ENCODE measurements at places on chromosomes 12 and 14.

GRCh38 chr14:100658181-100658886, 68.4 kb upstream of the DLK1 start:
- DNase-seq: no peak

DNA sequence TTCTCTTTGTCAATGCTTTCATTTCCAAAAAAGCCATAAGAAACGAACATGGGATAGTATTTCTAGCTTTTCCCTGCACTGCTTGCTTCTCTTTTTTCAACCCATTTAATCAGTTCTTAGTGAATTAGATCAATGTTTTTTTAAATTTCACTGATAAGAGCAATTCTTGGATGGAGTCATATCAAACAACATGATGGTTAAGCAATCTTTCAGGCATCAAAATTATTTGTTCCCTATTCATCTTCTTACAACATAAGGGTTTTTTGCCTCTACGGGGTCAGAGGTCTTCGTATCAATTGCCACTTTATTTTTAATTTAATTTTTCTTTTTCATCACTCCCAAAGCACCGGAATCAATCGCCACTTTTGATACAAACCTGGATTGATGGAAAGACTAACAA, 103.8 kb upstream of the RESF1 start:
- DNase-seq: no peak

DNA sequence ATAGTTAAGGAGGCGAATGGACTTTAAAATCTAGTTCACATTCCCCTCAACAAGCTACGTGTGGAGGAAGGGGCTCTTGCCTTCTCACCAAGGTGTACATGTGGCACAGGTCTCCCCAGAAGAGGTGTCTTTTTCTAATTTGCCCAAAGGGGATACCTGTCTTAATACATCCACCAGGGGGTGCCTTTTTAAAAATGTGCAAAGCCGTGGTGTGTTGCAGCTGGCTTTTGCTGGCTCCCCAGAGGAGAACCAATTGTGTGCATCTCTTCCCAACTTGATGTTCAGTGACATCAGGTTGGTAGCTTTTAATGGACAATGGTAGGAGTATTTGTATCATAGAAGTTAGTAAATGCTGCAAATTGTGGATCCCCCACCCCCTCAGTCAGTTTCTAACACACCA, 33.8 kb downstream of the CREBL2 start:
- peak; percentile 15 for DNase-seq

DNA sequence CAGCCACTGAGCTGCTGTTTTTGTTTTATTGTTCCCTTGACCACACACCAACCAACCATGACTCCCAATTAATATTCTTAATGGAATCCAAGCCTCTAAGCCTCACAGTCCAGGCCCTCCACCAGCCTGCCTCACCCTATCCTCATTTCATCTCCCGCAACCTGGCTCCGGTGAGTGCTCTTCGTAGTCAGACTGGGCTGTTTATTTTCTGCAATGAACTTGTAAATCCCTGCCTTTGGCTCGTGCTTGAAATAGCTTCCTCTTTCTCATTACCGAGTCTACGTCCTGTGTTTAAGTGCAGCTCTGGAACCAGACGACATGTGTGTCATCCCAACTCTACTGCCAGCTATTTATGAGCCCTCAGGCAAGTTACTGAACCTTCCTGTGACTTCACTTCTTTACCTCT, 12.4 kb upstream of the ETFBKMT start:
- no peak for DNase-seq

- peak; percentile 21 for DNase-seq
These were observed 27.8 kb downstream of the CLIP1 start for GRCh38 chr12:122394626-122395194.

GRCh38 chr14:105034315-105035039, 13.6 kb upstream of the CDCA4 start:
- DNase-seq: no peak

GRCh38 chr14:68561531-68562007, 231.3 kb downstream of the ZFP36L1 start:
- no peak for DNase-seq

- DNase-seq: peak; percentile 64
These were observed 32.4 kb upstream of the HELB start for GRCh38 chr12:66269757-66270383.

DNA sequence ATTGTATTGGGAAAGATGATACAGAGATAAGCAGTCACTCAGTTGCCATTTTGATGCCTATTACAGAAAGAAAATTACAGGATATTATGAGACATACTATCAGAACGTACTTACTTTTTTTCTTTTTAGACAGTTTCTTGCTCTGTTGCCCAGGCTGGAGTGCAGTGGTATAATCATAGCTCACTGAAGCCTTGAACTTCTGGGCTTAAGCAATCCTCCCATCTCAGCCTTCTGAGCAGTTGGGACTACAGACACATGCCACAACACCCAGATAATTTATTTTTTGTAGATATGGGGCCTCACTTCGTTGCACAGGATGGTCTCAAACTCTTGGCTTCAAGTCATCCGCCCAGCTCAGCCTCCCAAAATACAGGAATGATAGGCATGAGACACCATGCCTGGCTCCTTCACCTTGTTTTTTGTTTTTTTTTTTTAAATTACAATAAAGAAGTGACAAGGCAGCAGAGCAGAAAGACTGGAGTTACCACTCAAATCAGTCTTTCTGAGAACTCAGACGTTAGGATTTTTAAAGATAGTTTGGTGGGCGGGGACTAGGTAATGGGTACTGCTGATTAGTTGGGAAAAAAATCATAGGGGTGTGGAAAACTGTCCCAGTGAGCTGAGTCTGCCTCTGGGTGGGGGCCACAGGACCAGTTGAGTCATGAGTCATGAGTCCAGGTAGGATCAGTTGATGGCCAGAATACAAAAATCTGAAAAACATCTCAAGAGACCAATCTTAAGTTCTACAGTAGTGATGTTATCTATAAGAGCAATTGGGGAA, 11.5 kb upstream of the CPM start:
- DNase-seq: no peak

- peak; percentile 88 for DNase-seq
These were observed 3.4 kb downstream of the TAMALIN start for GRCh38 chr12:52010152-52010622.

DNA sequence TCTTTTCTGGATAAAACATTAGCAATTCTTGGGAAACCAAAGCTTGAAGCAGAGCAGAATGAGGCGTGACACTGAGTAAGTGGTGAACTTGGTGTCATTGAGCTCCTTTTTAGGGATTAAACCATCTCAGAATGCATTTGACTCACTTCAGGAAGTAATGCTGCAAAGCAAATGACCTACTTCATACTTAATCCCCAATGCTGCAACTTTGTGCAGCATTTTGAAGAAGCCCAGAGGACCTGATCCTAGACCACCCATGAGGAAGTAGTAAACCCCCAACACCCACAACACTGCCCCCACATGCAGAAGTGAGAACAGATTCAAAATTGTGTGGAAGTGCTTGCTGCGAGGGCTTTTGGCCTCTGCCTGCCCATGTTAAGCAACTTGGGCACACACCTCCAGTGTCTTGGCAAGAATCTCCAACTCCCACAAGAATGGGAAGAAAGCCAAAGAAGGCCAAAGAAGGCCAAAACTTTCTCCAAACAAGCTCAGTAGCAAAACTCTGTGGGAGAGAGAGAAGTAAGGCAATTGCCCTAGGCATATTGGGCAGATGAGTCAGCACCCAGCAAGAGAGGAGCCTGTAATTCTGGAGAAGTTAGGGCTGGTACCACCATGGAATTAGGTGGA, 69.2 kb upstream of the ETV6 start:
- DNase-seq: peak; percentile 91

- DNase-seq: peak; percentile 84
These were observed 8.1 kb upstream of the P2RX7 start for GRCh38 chr12:121124402-121125109.

GRCh38 chr12:116933512-116934246, 22.9 kb downstream of the FBXW8 start:
- DNase-seq: no peak

GRCh38 chr14:104792101-104792884, 3.3 kb downstream of the AKT1 start:
- DNase-seq: no peak

GRCh38 chr12:57872362-57872761, 25.8 kb upstream of the CTDSP2 start:
- no peak for DNase-seq

- no peak for DNase-seq
These were observed 982.0 kb downstream of the VRK1 start for GRCh38 chr14:97779140-97779539.

GRCh38 chr12:96850676-96851075, 56.4 kb upstream of the NEDD1 start:
- no peak for DNase-seq

- no peak for DNase-seq
These were observed 6.1 kb upstream of the ANO6 start for GRCh38 chr12:45209784-45210183.

GRCh38 chr14:88194531-88194930, 128.5 kb downstream of the KCNK10 start:
- DNase-seq: no peak

- DNase-seq: no peak
These were observed 468.0 kb upstream of the SYT1 start for GRCh38 chr12:78396538-78396937.

DNA sequence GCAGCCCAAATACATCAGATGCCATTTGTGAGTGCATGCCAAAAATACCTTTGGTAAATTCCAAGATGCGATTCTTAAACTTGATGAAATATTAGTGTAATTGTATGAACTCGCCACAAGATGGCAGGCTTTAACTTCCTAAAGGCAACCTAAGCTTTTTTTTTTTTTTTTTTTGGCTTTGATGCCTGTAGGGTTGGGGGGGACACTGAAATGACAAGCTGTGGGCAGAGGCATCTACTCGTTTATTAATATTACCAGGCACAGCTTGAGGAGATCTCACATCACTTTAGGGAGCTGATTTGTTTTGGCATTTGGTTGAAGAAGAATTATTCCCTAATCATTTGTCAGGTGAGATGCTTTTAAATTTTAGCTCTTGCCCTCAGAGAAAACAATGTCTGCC, 126.7 kb upstream of the CCDC196 start:
- DNase-seq: peak; percentile 54

DNA sequence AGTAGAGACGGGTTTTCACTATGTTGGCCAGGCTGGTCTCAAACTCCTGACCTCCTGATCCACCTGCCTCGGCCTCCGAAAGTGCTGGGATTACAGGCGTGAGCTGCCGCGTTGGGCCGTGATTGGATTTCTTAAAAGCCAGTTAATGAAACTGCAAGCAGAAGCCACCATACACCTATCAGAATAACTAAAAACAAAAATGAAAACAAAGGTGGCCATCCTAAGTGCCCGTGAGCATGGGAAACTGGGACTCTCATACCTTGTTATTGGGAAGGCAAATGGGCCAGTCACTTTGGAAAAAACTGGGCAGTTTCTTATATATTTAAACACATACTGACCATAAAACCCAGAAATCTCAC, 7.7 kb upstream of the TCTN1 start:
- DNase-seq: no peak

Data from fibroblast of skin of right quadriceps (primary cell).